ENCODE measurements at places on chromosomes 1 and 21.
A peak's percentile ranks its signal among the peaks of the same experiment; 100 is the strongest.

DNA sequence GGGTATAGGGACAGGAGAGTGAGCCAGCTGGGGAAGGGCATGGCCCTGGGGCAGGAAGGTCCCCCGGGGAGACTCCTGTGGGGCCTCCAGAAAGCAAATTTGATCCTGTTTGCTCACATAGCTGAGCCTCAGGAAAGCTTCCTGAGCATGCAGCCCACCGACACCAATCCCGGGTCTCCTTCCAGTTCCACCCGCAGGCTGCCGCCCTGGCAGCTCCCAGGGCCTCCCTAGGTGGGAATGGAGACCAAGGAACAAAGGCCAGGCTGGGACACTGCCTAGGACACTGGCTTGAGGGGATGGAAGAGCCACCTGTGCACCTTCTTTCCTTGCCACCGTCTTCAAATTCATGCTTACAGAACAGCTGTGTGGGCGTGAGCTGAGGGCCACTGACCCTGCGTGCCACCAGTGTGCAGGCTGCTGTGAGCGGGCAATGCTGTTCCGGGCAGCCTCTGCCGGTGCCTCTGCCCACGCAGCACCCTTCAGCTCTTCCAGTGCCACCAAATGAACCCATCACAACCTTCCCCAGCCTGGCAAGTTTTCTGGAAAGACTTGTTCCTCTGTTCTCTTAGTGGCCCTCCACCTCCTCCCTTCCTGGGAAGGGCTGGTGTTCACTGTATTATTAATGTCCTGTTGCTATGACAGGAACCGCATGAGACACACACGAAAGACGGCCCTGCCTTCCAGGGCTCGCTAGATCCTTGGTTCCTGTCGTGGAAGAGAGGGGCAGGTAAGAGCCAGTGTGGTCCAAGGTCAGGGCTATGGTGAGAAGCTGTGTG, 53.6 kb downstream of the ACBD3 start:
- DNase-seq, result peak; percentile 41

- peak; percentile 54 for DNase-seq
Measured at GRCh38 chr1:115976062-115976920, at the start of gene SLC22A15. SLC22A15 (plus strand) TSS chr1:115976513; CDS start chr1:115976628, 115 bp downstream.

DNA sequence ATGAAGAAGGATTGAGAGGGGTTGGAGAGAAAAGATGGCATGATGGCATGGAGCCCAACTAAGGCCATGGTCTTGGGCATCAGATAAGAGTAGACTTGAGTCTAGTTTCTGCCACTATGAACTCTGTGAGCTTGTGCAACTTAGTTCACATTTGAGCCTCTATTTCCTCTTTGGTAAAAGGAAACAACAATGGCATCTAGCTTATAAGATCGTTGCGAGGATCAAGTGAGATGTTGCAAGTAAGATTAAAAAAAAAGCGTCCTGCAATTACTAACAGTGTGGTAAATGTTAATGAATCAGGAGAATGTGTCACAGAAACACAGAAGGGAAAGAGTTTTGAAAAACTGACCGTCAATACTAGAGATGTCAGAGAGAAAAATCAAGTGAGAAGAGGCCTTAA, 202.9 kb upstream of the FGGY start:
- DNase-seq, result no peak

- peak; percentile 39 for DNase-seq
Measured at GRCh38 chr1:212488436-212489283, 55.9 kb downstream of the NENF start.

DNA sequence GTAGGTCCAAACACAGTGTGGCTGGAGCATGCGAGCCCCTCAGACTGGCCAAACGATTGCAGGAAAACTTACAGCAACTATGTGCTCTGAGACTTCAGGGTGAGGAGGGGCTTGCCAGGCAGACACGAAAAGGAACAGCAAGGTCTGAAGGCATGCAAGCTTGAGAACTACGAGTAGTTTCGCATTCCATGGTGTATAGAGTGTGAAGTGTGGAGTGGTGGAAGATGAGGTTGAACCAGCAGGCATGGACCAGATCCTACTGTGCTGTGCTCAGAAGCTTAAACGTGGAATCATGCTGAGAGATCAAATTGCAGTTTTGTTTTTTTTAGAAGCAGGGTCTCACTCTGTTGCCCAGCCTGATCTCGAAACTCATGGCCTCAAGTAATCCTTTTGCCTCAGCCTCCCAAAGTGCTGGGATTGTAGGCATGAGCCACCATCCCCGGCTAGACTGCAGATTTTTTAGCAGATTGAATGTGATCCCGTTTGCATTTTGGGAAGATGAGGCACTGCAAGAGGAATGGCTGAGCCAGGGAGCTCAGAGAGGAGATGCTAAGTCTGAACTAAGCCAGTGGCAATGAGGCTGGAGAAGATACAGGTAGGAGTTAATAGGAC, 5.1 kb upstream of the TFAP2E start:
- no peak for DNase-seq

GRCh38 chr1:100188617-100189016, 10.6 kb upstream of the LRRC39 start:
- DNase-seq, result peak; percentile 33

DNA sequence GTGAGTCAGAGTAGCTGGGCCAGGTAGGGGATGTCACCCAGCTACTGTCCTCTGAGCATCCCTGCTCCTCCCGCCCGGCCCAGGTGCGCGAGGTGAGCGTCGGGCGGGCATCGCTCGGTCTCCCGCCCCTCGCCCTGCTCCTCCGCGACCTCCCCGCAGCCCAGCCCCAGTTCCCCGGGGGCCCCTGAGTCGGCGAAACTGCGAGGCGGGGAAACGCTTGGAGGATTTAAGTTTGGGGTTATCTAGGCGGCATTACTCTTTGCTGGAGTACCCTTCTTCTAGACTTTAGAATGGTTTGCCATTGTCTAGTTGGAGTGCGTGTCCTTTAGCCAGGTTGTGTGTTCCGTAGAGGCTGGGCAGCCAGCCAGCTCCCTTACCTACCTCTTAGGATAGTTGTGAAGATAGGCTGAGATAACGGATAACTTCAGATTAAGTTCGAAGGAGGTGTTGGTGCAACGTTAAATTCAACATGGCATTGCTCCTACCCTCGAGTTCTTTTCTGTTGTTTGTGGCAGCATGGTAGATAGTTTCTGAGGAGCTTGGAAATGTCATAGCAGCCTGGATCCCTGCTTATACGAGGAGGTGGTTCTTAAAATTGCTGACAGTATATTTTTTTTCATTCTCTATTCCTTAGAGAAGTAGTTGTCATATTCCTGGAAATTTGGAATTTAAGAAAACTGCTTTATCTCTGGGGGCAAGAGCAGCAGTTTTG, 697 bp downstream of the AGO3 start:
- DNase-seq, result no peak

DNA sequence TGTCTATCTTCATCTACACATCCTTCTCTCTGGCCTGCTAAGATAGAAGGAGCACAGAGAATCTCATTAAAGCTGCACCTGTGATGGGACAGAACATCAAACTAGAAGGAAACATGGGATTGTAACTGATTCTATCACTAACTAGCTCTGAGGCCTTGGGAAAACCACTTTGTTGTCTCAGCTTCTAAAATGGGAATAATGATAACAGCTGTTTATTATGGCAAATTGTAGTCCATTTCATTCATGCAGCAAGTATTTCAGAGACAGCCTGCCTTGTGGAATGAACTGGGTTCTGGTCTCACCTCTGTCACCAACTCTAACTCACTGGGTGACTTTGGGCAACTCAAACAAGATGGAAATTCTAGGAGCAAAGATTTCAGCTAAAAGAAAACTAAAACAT, 12.4 kb downstream of the GJA5 start:
- DNase-seq, result no peak

DNA sequence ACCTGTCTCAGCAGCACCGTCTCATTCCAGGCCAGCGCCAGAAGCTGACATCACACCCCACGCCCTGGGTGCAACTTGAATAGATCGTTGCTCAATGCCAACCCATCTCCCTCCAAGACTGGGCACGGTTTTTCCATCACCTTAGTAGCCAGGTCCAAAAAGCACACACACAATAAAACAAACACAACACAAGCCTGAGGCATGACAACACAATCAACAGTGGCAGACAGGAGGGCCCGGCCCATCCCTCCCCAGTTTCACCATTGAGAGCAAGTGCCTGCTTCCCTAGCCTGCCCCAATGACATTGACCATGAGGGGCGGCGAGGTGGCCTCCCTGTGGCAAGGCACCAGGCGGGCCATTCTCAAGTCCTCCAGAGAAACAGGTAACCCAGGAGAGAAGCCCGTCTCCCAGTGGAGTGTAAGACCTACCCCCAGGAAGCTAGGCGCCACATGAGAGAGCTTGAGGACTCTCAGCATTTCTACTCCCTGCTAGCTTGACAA, 2.7 kb downstream of the IFFO2 start:
- no peak for DNase-seq

- no peak for DNase-seq
Measured at GRCh38 chr1:57431400-57431799, 7.5 kb upstream of the DAB1 start.

DNA sequence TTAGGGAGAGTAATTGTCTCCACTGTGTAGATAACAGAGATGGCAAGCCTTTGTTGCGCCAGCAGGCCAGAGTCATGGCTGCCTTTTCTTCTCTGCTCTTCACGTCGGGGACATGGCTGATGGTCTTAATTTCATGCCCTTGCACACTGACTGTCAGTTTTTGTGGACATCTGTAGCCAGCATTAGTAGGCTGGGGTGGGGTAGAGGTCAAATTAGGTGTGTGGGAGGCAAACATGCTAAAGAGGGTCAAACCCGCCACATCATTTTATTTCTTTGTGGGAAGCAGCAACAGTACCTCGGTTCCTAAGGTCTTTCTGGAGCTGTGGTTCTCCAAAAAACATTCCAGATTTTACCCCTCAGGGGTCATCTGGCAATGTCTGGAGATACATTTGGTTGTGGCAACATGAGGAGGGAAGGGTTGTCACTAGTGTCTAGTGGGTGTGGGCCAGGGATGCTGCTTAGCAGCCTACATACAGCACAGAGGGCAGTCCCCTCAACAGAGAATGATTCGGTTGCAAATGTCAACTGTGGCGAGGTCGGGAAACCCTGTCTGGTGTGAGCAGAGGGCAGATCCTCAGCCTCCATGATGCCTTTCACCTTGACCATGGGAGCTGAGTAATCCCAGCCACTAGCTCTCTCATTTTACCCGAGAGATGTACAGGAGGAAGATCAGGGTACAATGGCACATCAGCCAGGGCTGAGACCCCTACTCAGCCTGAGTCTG, 14.7 kb downstream of the RUNX1 start:
- DNase-seq, result no peak

DNA sequence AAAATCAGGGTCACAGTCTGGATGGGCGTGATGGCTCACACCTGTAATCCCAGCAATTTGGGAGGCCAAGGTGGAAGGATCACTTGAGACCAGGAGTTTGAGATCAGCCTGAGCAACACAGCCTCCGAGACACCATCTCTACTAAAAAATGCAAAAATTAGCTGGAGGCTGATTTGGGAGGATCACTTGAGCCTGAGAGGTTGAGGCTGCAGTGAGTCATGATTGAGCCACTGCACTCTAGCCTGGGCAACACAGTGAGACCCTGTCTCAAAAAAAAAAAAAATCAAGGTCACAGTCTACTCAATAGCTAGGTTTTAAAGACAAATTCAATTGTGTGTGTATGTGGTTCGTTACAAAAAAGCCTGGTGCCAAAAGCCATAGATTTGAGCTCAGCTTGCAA, 34.4 kb downstream of the TRIM67 start:
- DNase-seq, result no peak

GRCh38 chr1:78234496-78234895, 188.7 kb downstream of the GIPC2 start:
- DNase-seq, result no peak

GRCh38 chr1:87334351-87335174, 5.9 kb downstream of the LMO4 start:
- DNase-seq, result peak; percentile 33

GRCh38 chr1:198064181-198064580, 92.6 kb upstream of the NEK7 start:
- no peak for DNase-seq

GRCh38 chr1:153389401-153389800, 1.5 kb downstream of the S100A8 start:
- no peak for DNase-seq

DNA sequence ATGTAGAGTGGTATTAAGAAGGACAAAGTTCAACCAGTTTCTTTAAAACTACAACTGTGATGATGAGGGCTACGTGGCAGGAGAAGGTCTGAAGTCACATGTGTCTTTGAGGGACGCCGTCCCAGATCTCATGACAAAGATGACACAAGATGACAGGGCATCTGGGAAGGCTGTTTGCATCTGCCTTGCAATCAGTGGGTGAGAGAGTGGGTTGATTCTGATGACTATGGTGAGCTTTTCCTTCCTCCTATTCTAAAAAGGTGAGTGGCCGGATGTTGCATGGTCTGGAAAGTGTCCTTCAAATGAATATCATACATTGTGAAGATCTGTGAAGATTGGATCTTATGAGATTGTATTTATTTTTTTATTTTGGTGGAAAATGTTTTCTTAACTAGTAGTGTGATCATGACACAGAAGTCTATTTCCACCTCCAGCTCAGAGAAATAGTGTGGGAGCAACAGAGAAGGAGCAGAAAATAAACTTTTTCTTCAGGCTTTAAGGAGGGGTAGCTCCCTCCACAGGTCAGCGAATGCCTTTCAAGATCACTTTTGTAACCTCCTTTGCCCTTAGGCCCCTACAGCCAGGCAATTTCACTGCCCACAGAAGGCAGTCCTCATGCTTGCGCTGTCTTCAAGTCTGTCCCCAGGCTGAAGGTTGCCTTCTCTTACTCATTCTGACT, 76.0 kb upstream of the ATF3 start:
- no peak for DNase-seq

DNA sequence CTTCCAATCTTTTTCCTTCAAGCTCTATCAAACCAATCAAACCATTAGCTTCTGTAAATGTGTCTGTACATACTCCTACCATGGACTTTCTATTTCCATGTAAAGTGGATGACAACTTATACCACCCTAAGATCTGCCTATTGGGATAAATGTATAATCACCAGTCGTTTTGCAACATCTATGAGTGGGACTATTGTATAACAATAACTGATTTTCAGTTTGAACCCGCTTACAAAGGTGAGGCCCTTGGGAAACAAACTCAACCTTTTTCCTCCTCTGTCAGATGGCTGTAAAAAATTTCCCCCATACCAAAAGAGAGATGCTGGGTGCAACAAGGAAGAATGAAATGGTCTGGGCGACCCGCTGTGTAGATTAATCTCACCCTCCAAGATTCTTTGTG, 399.1 kb upstream of the ADAMTS5 start:
- DNase-seq, result no peak

DNA sequence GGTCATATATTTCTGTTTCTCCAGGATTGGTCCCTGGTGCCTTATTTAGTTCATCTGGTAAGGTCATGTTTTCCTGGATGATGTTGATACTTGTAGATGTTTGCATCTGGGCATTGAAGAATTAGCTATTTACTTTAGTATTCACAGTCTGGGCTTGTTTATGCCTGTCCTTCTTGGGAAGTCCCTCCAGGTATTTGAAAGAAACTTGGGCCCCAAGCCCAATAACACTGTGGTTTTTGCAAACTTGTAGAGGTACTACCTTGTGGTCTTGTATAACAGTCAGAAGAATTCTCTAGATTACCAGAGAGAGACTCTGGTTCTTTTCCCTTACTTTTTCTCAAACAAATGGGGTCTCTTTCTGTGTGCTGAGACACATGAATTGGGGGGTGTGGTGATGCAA, 251.4 kb upstream of the B3GALT2 start:
- DNase-seq, result no peak
